Inflammatory macrophage (primary cell): ENCODE measurements at places on chromosomes 11 and 22.
A peak's percentile ranks its signal among the peaks of the same experiment; 100 is the strongest.

DNA sequence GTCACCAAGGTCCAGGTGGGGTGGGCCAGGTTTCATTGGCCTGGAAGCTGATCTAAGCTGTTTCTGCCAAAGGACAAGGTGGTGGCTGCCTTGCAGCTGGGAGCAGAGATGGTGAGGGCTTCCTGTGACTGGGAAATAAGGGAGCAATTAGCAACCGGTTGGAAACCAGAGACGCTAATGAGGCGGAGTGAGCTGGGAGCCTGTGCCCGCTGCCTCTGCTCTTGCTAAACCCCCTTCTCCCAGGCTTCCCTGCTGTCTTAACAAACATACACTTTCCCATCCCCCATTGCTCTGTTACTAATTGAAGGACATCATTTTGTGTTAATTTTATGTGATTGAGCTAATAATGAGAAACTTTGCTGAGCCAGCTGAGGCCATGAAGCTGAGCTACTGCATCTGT is 121.8 kb downstream of the INSC start:
- DNase-seq: no peak

- no peak for DNase-seq
Measured at GRCh38 chr11:128644576-128644975, 49.3 kb upstream of the FLI1 start.

DNA sequence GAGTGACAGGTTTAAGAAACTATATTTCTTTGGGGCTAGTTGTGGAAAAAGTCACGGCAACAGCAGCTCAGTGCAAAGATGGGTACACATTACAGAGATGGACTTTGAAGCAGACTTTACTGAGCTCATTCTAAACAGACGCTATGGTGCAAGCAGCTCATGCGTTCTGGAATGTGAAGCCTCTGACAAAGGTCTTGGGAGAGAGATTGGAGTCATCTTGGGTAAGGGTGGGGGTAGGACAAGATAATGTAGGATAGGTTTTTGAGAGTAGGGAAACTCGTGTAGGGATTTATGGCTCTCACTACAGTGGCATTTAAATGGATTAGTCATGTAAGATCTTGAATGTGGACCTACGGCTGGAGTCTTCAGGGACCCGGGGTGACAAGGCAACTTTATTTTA is 36.2 kb upstream of the CLMP start:
- no peak for DNase-seq

DNA sequence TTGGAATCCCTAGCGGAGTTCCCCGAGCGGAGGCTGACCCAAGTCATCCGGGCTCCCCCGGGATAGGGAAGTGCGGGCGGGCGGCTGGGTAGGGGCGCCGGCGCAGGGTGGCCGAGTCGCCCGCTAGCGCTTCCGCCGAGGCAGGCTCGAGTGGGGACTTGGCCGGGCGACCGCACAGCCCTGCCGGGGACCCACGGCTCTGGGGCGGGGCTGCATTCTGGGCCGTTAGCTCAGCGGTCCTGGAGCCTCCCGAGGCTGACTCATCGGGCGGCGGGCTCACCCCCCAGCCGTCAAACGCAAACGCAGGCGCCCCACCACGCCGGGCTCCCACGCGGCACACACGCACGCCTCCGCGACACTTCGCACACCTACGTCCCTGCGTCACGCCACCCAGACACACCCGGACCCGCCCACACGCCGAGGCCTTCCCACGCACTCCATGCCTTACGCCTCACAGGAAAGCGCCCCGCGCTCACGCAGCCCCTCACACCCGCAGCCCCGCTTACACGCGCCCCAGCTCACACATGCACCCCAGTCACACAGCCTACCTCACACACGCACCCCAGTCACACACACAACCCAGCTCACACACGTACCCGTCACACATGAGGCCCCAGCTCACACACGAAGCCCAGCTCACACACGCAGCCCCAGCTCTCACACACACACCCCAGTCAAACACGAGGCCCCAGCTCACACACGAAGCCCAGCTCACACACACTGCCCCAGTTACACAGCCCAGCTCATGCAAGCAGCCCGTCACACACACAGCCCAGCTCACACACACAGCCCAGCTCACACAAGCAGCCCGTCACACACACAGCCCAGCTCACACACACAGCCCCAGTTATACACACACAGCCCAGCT is 1.2 kb downstream of the PHLDB1 start:
- peak; percentile 83 for DNase-seq

GRCh38 chr11:10908215-10908951 is 50.5 kb upstream of the ZBED5 start:
- no peak for DNase-seq

DNA sequence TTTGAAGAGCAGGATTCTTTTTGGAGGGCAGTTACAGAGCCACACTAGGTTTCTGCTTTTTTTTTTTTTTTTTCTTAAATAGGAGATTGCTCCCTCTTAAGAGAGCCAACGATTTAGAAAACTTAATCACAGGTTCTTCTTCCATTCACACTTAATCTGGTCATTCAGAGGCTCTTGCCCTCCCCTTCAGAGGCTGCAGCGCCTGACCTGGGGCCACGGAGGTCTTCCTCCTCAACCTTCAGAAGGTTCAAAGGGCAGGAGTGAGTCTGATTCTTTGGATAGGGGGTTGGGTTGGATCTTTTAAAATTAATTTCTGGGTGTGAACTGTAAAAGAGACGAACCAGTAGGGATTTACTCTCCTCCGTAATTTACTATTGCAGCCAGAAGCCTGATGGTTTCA is 57.1 kb downstream of the ZNRF3 start:
- DNase-seq: no peak

- no peak for DNase-seq
Measured at GRCh38 chr11:123833095-123833494, 26.9 kb upstream of the OR6M1 start.

GRCh38 chr11:128931668-128932067 is 11.0 kb downstream of the TP53AIP1 start:
- DNase-seq: no peak

DNA sequence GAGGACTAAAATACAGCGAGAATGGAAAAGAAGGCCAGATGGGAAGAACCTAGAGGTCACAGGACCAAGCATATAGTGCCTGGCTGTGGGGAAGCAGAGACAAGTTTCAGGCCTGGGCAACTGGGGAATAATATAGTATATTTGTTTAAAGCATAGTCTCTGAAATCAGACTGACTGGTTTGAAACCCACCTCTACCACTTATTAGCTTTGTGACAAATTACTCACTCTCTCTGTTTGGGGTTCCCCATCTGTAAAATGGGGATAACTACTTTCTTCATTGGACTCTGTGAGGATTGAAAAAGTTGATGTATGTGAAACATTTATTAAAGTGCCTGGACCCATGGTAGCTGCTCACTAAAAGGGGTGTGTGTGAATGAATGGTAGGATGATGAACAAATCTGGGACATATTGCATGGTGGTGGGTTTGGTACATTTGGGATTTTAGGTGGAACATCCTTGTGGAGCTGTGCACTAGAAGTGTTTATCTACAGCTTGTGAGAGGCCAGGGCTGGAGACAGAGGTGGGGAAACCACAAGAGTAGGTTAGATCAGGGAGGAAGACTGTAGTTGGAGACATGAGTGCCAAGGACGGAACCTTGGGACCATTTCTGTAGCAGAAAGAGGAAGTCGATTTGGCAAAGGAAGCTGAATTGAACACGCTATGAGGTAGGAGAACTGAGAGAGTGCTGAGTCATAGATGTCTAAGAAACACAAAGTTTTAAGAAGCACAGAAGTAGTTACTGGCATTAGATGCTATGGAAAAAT is 52.6 kb downstream of the SWAP70 start:
- peak; percentile 88 for DNase-seq

DNA sequence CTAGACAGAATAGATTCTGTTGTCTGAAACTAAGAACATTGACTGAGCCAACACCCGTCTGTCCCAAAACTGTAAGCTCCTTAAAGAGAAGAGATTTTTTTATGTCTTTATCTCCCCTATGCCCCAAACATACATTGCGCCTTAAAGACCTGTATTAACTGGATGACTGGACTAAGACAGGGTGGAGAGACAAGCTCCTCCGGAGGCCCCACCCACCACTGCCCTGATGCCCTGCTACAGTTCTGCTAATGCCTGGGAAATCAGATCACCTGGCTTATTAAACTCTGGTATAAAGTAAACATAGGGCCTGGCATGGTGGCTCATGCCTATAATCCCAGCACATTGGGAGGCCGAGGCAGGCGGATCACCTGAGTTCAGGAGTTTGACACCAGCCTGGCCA is 203.7 kb downstream of the TENM4 start:
- DNase-seq: no peak

- peak; percentile 45 for DNase-seq
Measured at GRCh38 chr22:44024288-44024921, at the start of gene PARVB. PARVB (plus strand) TSS chr22:44024302; CDS start chr22:44024340, 38 bp downstream.

DNA sequence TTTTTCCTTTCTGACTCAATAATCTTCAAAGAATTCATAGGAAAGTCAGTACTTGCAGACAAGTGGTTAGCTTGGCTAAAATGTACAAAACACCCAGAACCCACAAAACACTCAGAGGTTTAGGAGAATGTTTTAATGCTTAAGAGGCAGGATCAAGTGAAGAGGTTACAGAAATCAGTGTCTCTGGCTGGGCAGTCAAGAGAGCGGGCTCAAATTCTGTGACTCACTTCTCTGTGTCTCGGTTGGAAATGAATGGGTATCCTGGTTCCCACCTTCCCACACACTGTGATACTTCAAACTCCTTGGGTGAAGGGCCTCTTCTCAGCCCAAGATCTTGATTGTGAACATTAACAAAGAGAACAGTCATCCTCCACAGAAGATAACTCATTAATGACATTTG is 3.8 kb downstream of the MPEG1 start:
- DNase-seq: no peak

DNA sequence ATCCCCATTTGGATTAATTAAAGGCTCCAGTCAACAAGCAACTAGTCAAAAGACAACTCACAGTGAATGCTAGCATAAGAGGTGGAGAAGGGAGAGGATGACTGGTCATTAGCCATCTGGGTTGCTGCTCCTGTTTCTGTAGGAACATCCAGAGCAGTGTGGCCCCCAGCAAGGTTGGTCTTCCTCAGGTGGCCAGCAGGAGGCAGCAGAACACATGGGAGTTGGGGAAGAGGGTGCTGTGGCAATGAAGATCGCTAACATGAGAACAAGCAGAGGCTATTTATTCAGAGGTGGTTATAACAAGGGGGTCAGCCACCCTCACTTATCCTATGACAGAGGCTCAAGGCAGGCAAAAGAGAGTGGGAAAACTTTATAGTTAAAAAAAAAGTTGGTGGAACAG is 21.3 kb downstream of the IZUMO1R start:
- peak; percentile 58 for DNase-seq

DNA sequence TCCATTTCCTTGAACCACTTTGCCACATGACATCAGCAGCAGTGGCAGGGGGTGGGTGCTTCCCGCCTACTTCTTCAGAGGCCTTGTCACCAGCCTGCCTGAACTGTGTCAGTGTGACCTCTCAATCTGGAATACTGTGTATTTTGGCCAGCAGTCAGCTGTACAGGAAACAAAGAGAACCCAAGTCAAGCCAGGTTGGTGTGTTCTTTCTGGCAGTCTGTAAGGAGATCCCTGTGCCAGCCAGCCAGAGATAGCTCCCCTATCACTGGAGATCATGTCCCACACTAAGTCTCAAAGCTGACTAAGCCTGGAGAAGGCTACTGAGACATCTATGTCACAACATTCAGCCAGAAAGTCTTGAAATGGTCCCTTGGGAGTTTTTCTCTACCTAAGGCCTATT is 142.1 kb downstream of the TRPC6 start:
- DNase-seq: no peak

- no peak for DNase-seq
Measured at GRCh38 chr22:31339148-31339832, 6.9 kb downstream of the PATZ1 start.

GRCh38 chr11:134625151-134625550 is 213.1 kb upstream of the B3GAT1 start:
- DNase-seq: no peak

DNA sequence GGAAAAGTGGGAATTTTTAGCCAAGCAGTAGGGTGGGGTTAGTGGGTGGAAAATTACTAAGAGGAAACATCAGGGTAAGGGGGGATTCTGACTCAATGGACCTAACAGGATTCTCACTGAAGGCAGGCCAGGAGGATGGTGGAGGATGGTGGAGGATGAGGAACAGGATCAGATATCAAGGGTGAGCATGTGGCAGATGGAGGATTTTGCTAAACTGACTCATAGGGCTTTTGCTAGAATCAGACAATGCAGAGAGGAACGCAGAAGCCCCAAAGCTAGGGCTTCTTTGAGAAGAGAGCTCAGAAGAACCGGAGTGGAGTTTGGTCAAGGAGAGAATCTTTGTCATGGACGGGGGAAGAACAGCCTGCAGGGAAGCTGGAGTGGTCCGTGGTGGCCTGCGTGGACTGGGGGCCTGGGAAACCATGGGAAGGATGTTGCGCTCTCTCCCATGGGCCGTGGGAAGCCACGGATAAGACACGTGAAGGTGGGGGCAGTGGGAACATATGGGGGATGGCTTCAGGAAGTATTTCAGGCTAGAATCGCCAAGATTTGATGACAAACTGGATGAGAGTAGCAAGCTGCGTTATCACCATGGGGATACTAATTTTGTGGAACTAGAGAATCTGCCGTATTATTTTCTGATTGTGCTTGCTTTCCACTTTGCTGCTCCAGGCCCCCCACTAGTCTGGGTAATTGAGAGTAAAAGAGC is 165.2 kb downstream of the LDLRAD3 start:
- no peak for DNase-seq

DNA sequence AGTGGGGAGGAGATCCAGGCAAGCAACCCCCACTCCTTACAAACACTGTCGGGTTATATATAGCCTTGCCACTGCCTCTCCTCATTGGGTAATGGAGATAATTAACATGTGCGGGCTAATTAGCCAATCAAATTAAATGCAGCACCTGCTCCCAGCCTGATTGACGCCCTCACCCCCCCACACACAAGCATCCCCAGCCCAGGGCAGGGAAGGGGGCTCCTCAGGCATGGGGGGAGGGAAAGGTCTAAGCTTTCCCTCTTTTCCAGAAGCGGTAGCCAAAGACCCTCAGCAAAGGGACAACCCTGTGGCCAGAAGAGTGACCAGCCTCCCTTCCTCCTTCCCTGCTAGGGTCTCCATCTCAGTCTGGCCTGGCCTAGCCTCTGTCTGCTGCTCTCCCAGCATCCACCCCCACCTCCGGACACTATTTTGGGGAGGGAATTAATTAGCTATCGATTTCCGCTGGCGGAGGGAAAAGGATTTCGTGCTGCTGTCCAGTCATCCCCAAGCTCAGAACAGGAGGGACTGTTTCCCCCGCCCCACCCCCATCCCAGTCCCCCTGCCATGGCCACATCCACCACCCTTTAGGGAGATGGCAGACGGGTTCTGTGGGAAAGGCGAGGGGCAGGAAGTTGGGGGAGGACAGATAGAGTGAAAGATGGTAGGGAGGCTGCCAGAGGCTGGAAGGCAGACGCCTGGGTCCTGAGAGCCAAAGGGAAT is 7.1 kb downstream of the NRXN2 start:
- no peak for DNase-seq

DNA sequence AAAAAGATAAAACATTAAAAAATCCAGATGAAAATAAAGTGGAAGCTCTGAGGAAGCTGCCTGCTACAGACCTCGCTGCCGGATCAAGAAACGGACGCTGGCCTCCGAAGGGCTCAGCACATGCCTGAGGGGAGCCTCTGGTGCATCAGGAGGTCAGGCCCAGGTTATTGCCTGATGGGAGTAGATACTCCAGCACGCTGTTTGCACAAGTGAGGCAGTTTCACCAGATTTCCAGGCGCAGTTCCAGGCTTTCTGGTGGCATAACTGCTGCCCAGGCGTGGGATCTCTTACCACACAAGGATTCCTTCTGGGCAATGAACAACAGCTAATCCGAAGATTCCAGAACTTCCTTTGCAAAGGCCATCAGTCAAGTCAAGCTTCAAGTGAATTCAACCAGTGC is 154.2 kb downstream of the MPPED1 start:
- no peak for DNase-seq
